NCI-H526 treated with DMSO at 0.1 percent for 48 hours (cell line): ENCODE measurements at places on chromosomes 1 and 21.

DNA sequence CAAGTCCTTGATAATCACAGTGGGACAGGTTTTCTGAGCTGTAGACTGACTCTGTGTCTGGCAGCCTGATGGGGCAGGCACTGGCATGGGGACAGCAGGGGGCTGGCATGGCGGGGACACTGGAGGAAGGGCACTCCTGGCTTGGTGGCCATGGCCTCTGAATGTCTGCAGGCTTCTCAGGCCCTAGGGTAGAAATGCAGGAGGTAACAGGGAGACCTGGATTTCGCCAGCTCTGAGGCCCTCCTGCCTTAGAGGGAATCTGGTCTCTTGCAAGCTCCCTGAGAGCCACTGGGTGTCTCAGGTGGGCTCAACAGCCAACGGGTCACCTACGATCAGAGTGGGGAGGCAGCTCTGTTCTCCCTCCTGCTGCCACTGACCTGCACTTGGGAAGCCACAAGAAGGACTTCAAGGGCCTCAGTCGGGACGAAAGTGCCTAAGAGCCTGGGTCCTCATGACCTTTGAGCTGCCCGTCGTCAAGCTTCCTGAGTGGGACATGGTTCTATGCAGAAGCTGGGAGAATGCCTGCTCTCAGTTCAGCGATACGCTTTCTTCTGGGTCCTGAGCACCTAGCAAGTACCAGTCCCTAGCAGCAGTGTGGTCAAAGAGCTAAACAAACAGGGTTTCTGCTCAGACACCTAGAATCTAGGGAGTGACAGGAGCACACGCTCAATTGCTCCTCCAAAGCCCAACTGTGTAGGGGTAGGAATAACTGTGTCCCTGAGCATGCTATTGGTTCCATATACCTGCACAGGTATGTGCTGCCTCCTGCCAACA is 569.0 kb downstream of the PTPRU start:
- no peak for DNase-seq

GRCh38 chr1:168116327-168116799 is 20.4 kb downstream of the GPR161 start:
- DNase-seq: no peak

- DNase-seq: no peak
Measured at GRCh38 chr1:33426916-33427315, 4.0 kb downstream of the PHC2 start.

- no peak for DNase-seq
Measured at GRCh38 chr1:111204201-111204982, 3.9 kb upstream of the DENND2D start.

- DNase-seq: no peak
Measured at GRCh38 chr1:232878086-232878485, 72.3 kb upstream of the NTPCR start.

DNA sequence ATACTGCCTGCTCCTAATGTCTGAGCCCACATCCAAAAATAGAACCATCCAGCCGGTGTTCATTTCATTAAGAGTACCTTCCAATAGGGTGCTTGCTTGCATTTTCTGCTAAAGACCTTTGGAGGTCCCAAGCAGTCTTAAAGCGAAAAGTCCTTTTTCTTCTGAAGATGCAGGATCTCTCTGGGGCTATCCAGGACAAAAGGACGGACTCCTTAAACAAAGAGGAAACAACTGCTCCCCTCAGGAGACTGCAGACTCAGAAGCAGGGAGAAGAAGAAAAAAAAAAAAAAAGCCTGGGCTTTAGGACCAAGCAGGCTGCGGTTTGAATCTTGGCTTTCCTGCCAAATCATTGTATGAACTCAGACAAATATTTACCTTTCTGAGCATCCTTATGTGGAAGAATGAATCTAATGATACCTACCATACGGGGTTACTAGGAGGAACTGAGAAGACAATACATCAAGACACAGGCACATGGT is 204.0 kb downstream of the PLPP3 start:
- no peak for DNase-seq

- DNase-seq: no peak
Measured at GRCh38 chr21:35896060-35896459, 164.3 kb downstream of the SETD4 start.

GRCh38 chr1:93450321-93450720 is 2.4 kb downstream of the FNBP1L start:
- DNase-seq: no peak

DNA sequence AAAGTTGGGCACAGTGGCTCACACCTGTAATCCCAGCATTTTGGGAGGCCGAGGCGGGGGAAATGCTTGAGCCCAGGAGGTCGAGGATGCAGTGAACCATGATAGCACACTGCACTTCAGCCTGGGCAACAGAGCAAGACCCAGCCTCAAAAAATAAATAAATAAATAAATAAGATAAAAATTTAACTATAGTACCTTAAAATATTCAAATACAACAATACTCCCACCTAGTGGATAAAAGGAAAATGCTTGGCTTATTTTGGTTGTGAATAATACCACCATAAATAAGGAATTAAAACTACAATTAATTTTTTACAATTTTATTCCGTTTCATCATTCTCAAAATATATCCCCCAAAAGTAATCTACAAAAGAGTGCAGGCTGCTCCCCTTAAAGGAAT is 8.1 kb downstream of the PSMG1 start:
- no peak for DNase-seq
